ENCODE measurements at places on chromosomes 11 and 22.

DNA sequence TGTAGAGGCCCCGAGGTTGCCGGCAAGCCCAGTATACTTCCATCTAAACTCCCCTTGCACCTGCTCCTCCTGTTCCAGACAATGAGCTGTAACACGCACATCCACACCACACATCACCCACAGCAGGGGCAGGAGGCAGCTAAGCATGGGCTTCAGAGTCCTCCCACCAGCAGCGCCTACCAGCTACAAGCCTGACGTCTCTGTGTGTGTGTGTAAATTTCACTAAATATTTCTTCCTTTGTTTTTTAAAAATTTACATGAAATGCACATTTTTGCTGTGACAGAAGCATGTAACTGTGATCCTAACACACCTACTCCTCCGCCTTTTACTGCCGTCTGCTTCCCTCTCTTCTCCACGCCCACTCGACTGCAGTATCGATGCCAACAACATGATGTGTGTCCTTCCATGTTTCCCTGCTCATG lies 29.4 kb upstream of the PACSIN2 start:
- DNase-seq = no peak

- no peak for DNase-seq
Measured at GRCh38 chr11:102446606-102447005, 6.0 kb downstream of the TMEM123 start.

GRCh38 chr11:132865623-132866022 lies 666.7 kb downstream of the OPCML start:
- no peak for DNase-seq

GRCh38 chr11:17382046-17382728 lies 6.3 kb downstream of the KCNJ11 start:
- no peak for DNase-seq

DNA sequence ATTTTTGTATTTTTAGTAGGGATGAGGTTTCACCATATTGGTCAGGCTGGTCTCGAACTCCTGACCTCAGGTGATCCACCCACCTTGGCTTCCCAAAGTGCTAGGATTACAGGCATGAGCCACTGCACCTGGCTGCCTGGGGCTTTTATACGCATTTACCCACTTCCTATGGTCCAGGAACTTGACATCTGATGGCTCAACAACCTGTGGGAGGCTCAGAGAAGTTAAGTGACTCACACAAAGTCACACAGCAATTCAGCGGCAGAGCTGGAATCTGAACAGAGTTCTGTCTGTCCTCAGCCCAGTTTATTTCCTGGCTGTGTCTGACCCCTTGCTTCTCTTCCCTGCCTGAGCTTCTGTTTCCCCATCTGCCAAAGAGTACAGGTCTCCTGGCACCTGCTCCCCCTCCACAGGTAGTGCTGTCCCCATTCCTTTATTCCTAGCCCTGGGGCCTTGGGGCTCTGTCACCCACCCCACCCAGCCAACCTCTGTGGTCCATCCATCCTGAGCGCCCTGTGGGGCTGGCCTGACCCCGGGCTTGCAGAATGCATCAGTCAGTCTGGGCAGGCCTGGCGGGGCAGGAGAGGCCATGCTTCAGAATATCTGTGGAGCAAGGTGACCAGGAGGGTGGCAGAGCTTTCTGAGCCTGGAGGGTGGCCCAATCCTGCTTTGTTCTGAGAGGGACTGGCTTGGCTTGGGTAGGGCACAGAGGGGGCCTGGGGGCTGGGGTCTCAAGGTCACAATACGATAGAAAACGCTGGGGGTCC lies 50.6 kb downstream of the CACNA1I start:
- DNase-seq = no peak

GRCh38 chr22:41772645-41773044 lies 27.8 kb upstream of the CCDC134 start:
- no peak for DNase-seq

DNA sequence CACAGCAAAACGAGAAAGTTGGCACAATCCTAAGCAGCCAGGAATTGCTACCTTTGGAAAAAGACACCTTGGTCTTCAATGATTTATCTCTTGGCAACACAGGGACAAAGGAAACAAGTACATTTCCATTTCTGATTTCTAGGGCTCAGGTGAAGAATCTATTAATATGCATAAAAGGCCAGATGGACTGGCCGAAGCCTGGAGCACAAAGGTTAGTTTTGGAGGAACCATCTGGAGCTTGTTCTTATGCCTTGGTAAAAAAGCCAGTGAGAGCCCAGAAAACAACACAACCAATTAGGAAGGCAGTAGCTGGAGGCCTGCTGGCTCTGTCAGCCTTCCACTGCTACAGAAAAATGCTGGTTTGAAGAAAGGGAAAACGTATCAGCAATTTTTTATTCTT lies 713.5 kb upstream of the API5 start:
- no peak for DNase-seq

Data from activated naive CD4-positive, alpha-beta T cell treated with anti-CD3 and anti-CD28 coated beads, Interleukin-2, amount 10 ng/mL, durations not matched to agents 7 days and 5 days (primary cell).